ENCODE measurements at places on chromosomes 5 and 9.

DNA sequence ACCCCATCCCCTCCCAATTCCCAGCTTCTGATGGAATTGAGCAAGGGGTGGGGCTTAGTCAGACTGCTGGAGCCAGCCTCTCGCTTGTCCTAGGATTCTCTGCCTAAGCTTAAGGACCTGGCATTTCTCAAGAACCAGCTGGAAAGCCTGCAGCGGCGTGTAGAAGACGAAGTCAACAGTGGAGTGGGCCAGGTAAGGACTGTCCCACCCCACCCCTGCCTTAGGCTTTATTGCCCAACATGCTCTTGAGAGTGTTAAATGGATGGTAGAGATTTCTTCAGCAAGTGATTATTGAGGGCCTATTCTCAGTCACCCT lies 1.1 kb downstream of the SLC35A4 start:
- DNase-seq, result no peak

- DNase-seq, result no peak
Measured at GRCh38 chr5:131171276-131171810, 599 bp downstream of the LYRM7 start.

GRCh38 chr9:33136721-33137670 lies 30.1 kb downstream of the B4GALT1 start:
- DNase-seq, result no peak

- no peak for DNase-seq
Measured at GRCh38 chr5:144468571-144468970, 297.9 kb downstream of the KCTD16 start.

DNA sequence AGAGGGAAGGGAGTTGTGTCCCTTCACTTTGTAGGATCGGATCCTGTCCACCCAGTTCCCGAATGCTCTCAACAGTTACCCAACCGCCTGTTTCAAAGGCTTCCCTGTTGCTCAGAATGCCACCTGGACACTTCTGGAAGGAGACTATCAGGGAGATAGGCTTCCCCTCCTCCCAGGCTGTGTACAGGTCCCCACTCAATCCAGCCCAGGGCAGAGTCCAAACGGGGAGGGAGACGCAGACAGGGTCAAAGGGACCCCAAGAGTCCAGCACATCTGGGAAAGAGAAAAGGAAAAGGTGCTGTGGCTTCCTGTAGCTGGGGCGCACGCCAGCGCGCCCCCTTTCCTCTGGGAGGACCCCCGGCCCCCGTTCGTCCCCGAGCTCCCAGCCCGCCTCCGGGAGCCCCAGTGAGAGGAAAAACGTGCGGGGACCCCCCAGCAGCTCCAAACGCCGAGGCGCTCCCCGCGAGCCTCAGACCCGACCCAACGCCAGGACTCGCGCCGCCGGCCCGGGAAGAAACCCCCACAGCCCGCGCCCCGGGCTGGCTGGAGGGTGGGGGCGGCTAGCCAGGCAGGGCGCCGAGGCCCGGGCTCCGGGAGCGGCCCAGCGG lies 640 bp downstream of the SURF4 start:
- no peak for DNase-seq

DNA sequence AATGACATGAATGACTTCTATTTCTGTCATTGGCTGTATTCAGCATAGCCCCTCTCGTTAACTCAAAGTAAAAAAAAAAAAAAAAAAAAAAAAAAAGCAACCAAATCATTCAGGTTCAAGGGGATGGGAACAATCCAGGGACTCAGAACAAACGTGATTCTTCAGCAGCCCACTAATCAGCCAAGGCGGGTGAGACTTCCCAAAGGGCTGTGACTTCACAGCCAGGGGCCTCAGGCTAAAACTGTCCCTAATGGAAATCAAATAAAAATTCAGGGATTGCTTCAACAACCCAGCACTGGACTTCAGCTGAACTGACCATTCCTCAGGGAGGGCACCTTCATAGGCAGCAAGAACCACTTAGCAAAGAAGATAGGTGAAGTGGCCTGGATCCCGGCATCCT lies 86.2 kb upstream of the FAM169A start:
- DNase-seq, result no peak

DNA sequence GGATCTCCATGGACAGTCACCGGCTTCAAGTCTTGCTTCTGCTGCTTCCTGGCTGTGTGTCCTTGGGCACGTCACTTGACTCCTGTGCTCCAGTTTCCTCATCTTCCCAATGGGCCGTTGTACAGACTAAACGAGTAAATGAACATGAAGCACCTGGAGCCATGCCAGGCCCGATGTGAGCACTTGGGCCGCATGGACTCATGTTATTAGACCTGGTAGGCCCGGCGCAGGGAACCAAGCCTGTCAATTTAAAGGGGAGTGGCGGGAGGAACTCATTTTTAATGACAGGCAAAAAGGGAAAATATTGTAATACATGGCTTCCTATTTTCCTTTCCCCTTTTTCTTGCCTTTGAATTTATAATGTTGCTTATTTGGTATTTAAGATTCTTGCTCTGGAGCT lies 47.5 kb downstream of the TENT4A start:
- DNase-seq, result no peak

- DNase-seq, result no peak
Measured at GRCh38 chr5:133114933-133115310, 63.1 kb downstream of the HSPA4 start.

GRCh38 chr9:113352411-113352810 lies 3.1 kb downstream of the BSPRY start:
- no peak for DNase-seq
